ENCODE measurements at places on chromosomes 3 and 15.

- DNase-seq, result no peak
These were observed 4.2 kb upstream of the RASL12 start for GRCh38 chr15:65072027-65072426.

DNA sequence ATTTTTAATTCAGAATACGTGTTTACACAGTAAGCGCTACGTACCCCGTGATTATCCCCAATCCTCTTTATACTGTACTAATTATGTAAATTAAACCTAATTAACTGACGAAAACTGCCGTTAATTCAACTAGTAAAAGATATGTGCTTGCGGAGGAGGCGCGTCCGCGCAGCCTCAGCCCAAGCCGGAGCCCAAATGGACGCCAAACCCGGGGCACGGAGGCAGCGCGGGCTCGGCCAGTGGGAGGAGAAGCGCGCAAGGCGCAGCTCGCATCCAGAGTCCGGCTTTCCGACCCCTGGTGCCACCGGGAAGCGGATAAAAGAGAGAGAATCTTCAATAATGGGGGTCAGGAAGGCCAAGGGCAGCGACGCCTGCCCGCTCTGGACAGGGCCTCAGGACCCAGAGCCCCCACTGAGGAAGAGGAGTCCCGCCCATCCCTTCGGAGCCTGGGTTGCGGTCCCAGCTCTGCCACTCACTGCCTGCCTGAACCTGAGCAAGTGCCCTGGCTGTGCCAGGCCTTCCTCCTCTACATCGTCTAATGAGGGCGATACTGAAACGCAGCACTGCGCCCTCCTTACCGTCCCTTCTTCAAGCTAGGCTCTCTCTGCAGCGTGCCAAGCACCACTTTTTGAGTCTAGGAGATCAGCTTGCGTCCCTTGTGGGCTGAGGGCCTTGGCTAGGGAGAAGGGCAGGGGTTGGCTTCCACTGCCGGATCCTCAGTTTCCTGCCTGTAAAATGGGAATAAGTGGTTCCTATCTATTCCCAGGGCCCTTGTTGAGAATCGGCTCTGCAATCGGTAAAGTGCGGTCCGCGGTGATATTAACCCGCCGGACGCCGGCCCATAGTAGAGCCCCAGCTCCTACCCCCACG, 5.0 kb upstream of the SKOR1 start:
- DNase-seq, result no peak

DNA sequence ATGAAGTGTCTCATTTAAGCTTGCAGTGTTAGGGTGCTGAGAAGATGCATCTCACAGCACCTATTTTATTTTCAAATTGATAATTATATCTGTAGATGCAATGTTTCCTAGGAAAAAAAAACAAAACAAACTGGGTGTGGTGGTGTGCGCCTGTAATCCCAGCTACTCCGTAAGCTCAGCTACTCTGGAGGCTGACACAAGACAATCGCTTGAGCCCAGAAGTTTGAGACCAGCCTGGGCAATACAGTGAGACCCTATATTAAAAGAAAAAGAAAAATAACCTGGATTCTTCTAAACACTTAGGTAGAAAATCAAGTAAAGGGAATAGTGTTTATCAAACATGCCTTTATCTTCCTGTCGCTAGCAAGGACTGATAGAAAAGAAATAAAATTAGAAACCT, 1.9 kb downstream of the MINDY2 start:
- DNase-seq, result no peak

DNA sequence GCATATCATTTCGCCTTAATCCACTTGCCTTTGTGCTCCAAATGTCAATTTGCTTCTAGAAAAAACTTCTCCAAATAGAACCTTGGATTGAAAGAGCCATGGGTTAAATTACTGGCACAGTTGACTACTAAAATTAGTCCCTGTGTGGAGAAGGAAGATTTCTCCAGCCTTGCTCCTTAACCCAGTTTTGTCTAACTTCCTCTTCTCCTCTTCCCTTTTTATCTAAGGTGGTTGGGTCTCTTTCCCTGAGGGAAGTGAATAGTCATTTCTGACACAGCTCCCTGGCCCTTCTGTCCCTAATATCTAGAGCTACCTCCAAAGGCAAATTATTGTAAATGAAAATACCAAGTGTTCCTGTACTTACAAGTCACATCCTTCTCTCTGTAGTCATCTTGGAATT, 527.9 kb upstream of the TBL1XR1 start:
- DNase-seq, result peak; percentile 65

DNA sequence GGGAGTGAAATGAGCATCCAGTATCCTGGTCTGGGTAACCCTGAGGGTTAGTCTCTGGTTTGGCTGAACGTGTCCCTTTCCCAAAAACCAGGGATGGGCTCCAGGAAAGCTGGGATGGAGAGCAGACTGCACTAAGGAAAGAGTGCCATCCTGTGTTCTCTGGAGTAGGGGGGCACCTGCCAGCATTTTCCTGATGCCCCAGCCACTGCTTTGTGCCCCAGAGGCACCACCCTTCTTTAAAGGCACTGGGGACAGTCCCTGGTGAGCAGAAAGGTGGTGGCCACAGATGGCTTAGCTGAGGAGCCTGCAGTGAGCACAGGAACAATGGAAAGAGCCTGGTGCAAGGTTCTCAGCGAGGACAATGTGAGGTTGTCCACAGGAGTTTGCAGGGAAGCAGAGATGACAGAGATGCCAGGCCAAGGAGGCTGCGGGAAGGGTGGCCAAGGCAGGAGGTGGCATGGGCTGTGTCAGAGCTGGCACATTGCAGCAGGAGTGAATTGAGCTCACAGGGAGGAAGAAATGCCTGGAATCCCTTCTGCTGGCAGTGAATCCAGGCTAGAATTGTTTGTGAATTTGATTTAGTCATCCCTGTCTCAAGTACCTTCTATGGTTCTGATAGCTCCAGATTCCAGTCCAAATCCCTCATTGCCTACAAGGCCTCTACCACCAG, 39.9 kb downstream of the AMOTL2 start:
- DNase-seq, result no peak

Data from inflammatory macrophage treated with lipopolysaccharide for 1 hour (primary cell).